ENCODE measurements at places on chromosomes 13 and 19.

GRCh38 chr19:46517471-46517870 is 21.8 kb upstream of the PNMA8B start:
- DNase-seq = no peak

GRCh38 chr13:43128504-43128961 is 105.1 kb downstream of the DNAJC15 start:
- no peak for DNase-seq

DNA sequence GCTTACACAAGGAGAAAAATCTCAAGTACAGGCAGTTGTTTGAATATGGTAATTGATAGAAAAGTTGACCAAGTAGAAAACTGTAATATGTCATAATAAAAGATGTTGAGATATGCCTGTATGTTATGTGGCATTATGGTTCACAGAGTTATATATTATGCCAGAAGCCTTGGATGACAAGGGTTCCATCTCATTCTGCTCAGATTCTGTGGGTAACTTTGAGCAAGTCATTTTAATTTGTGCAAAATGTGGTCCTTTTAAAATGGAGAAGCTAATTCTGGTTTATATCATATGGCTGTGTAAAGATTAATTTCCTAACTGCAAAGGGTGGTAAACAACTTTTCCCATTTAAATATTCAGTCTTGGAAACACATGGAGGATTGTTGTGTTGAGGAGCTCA is 180.9 kb downstream of the GPC6 start:
- no peak for DNase-seq

GRCh38 chr19:2962018-2962670 is 15.2 kb upstream of the TLE6 start:
- peak; percentile 8 for DNase-seq

DNA sequence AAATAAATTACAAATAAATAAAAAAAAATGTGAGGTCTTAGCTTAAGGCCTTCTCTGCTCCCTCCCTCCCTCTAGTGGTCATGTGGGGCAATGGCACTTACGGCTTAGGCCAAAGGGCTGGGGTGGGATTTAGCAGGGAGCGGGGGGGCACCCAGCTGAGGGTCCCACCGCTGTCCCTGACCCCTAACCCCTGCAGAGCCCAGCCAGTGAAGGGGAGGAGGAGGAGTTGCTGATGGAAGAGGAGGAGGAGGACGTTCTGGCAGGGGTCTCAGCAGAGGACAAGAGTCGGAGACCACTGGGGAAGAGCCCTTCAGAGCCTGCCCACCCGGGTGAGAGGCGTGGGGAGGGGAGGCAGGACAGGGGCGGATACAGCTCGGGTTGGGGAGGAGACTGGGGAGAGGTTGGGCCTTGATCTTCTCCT is 9.3 kb downstream of the MPND start:
- no peak for DNase-seq

DNA sequence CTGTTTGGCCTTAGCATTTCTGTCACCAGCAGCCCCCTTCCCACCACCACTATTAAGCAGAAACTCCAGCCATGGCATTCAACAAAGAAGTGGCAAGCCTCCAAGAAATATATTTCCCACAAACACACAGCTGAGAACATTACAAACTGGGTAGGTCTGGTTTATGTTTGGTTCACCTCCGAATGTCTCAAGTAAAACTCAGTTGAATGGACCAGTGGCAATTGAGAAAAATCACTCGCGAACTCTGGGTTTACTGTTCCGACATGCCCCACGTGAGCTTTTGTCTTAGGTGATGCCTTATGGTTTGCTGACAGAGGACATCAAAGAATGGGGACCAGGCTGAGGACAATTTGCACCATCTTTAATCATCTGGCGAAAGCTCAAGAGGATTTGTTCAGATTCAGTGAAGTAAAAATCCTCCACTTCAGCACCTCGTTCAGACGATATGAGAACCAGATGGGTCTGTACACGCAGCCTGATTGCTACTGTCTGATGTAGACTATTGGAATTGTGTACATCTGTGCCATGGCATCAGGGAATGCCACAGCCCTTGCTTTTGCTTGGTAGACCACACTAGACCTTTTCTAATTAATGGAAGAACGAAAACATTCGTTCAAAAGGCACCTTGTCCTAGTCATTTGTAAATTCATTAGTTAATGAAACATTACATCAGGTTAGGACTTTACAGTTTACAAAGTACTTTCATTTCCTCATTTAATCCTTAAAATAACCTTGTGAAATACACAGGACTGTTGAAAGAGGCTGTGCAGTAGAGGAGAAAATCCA is 59.4 kb downstream of the SLC10A2 start:
- DNase-seq = no peak

DNA sequence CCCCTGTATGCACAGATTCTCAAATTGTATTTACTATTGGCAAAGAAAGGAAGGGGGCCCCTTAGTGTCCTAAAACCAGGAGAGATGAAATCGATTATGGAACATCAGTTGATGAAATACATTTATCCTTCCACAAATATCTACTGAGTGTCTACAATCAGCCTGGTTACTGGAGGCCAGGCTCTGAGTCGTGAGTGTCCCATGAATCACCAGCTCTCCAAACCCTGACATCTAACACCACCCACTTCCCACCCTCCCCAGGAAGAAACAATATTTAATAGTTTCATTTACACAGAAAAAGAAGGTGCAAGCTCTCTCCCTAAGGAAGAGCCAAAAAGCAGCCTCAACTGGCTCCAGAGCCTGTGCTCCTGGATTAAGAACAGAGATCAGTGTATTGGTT is 25.2 kb downstream of the KCTD15 start:
- DNase-seq = no peak

DNA sequence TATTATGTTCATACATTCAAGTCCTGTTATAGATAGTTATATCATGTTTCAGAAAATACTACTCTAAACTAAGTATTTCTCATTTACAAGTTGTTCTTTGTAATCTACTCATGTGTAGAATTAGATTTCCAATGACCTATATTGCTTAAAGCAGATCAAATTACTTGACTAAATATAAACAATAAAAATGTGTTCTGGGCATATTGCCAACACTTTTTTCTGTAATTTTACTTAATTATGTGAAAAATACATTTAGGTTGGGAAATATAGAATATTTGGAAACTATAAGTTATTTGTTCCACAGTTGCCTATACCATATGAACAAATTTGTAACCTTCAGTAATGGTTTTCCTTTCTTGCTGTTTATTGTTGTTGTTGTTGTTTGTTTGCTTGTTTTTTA is 275.2 kb upstream of the PCDH9 start:
- no peak for DNase-seq

- no peak for DNase-seq
Observed at GRCh38 chr13:107819071-107819470, 396.3 kb downstream of the LIG4 start.

GRCh38 chr13:27663947-27664346 is 42.3 kb downstream of the POLR1D start:
- no peak for DNase-seq

DNA sequence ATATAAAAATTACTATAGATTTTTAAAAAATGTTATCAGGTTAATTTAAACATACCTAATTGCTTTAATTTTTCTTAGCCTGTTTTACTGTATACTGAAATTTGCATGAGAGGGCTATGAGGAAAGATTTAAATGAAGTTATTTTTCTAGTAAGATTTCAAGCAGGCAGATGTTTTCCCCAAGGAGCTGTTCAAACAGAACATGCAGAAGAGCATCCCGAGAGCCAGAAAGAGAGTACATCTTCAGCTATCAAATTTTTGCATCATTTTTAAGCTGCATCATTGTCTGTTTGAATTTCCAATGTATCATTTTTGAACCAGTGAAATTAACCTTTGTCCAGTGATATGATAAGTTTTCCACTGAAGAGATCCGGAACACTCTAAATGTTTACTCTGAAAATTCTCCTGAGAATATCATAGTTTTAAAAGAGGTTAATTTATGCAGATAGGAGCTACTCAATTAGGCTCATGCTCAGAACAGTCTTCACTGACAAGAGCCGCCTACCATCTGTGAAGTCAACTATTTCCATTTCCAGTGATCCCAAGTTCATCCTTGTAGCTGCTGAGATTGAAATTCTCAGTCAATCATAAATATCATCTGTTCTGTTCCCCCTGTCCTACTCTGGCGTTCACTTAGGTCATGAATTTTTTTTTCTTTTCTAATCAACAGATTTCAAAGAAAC is 467.7 kb upstream of the NBEA start:
- no peak for DNase-seq

DNA sequence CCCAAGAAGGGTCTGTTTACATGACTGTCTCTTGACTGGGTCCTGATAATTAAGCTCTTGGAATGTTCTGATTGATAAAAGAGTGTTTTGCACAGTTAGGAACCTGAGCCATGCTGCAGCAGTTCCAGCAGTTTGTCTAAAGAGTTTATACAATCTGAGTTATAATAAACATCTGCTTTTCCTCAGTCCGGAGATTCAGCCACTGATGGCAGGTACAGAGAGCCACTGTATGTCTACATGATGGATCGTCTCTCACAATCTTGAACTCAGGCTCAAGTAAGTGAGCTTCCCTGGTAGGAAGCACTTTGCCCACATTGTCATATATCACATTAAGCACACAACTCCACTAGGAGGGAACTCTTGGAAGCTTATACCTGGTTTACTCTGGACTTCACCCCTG is 84.3 kb downstream of the UGGT2 start:
- DNase-seq = no peak

DNA sequence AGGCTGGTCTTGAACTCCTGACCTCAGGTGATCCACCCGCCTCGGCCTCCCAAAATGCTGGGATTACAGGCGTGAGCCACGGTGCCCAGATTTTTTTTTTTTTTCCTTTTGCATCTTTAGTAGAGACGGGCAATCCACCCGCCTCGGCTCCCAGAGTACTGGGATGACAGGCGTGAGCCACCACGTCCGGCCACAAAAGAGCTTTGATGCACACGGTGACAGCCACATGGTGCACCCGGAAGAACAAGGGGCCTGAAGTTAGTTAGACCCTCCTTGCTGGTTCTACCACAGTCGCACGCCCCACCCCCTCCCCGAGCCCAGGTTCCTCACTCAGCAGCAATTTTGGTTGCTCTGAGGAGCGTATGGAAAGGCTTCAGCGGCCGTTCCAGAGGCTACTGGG is 54.2 kb upstream of the USE1 start:
- no peak for DNase-seq

DNA sequence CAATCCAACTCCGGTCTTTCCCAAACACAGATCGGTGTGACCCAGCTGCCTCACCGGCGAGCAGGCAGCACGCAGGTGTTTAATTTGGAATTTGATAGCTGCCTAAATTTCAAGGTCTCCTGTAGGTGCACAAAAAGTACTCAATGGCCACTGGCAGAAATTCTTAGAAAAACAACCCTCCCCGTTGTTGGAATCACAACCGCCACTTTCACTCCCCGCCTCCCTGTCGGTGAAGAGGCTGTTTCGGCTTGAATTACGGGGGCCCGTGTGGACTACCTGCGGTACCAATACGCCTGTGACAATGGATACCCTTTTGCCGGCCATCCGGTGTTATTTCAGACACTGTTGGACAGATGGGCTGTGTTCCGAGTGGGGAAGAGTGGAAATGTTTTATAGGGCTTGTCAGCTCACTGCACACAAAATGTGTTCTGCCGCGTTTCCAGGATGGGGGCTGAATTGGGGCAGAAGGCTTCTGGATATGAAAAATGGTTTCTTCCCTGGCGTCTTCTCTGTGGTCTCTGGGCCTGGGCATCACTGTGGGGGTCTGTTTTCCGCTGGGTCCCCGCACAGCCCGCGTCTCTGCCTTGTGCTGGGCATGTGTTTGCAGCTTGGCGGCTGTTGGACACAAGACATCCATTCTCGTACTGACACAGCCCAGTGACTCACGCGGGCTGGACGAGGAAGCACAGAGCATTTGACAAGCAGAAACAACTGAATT is 45.4 kb downstream of the ZIC5 start:
- no peak for DNase-seq

- DNase-seq = no peak
Observed at GRCh38 chr19:49933643-49934042, 4.3 kb upstream of the NUP62 start.

- no peak for DNase-seq
Observed at GRCh38 chr13:74586847-74587246, 452.6 kb upstream of the KLF12 start.

- DNase-seq = no peak
Observed at GRCh38 chr19:11658970-11659369, 61.7 kb downstream of the ZNF627 start.

GRCh38 chr19:14347999-14348889 is 33.0 kb upstream of the ADGRE5 start:
- DNase-seq = no peak

DNA sequence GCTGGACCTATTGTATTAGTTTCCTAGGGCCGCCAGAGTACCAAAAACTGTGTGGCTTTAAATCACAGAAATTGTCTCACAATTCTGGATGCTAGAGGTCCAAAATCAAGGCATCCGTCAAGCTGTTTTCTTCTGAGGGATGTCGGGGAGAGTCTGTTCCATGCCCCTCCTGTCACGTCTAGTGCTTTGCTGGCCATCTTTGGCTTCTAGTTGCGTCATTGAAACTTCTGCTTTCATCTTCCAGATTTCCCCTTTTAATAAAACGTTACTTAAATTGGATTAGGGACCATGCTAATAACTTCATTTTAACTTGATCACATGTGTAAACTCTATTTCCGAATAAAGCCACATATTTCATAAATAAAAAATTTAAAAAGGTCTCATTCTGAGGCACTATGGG is 47.5 kb downstream of the TRPM4 start:
- no peak for DNase-seq

DNA sequence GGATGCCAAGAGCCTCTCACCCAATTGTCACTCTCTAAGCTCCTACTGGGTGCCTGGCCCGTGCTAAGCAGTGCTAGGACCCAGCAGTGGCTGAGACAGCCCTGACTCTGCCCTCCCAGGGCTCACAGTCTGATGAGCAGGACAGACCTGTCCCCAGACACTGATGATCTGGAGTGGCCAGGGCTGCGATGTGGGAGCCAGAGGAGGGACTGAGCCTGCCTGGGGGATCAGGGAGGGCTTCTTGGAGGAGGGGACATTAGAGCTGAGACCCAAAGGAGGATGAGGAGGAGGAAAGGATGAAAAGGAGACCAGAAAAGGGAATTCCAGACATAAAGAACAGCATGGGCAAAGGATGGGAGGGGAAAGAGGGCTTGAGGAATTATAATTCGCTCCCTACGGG is 6.6 kb downstream of the ERCC1 start:
- no peak for DNase-seq

DNA sequence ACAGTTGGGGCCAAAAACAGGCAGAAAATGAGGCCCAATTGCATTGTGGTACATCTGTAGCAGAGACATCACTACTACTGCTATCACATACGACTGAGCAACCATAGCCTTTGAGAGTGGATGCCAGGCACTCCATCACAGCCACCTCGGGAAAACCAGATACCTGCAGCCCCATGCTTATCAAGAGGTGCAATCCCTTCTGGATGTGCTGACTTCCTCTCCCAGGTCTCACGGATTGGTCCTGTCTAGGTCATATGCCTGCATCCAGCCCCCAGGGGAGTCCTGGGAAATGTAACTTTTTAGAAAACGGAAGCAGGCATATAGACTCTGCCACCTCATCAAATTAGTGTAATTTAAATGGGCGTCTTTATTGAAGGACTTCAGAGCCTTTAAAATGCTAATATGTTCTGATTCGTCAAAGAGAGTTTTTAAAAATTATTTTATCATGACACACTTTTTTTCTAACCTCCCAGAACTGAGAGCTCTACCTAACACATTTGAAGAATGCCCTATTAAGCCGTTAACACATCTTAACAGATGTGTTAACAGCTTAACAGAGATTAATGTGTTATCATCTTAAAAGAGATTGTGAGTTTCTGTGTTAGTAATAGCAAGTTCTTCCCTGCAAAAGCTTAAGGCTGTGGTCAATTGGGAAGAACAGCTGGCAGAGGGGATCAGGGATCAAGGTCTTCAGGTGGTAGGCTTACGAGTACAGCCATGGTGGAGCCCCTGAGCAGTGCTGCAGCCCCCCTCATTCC is 63.9 kb downstream of the DLEU7 start:
- no peak for DNase-seq

All from stimulated activated CD8-positive, alpha-beta memory T cell treated with anti-CD3 and anti-CD28 coated beads, Interleukin-7, amount 100 ng/mL, for 48 hours (primary cell).